ENCODE measurements at places on chromosomes 2 and 18. TPM values are rescaled to one million over a fixed set of nuclear protein-coding genes. Genes with fewer than 3 reads are reported as not detected.

GRCh38 chr18:80022613-80023012 is 11.6 kb upstream of the RBFA start:
- DNase-seq = no peak

DNA sequence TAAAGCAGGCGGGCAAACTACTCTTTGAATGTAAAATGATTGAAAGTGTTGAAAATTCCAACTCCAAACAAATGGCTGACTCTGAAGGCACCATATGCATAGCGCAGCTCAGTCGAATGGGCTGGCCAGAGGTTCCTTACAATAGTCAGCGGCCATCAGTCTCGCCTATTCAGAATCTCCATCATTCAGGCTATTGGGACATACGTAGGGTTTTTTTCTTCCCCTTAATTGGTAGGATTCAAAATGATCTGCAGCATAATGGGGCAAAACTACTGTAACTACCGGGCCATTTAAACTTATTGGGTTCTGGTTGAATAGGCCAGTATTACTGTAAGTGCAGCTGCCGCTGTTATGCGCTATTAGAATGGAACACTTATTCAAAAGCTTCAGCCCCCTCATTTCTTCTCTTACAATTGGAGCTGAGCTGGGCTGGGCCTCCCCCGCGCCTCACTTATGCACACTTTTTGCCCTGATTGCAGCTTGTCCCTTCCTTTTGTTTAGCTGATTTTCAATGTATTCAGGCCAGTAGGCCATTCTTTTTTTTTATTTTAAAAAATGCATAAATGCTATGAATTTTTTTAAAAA is 40.4 kb downstream of the SLC9A4 start:
- DNase-seq = peak; percentile 26

- DNase-seq = no peak
Measured at GRCh38 chr2:28228434-28228995, 164.1 kb upstream of the FOSL2 start.

GRCh38 chr2:222635295-222635694 is 20.6 kb downstream of the FARSB start:
- DNase-seq = no peak

DNA sequence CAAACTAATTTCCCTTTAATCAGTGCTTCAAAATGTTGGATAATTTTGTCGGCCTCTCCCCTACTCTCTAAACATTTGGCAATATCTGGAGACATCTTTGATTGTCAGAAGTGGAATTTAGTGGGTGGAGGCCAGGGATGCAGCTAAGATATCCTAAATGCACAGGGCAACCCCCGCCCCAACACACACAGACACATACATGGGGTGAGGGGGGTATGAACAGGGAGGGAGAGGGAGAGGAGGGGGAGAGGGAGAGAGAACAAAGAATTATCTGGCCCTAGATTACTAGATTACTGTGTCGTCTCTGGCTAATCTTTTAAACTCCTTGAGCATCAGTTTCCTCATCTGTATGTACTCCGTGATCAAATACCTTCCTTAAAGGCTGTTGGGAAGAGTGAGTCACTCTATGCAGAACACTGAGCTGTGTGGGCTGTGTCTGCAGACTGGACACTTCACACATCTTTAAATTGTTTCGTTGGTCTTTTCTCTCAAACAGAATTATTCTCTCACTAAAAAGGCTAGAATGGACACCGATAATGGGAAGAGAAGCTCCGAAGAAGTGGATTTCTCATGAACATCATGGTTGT is 2.9 kb downstream of the RNF149 start:
- peak; percentile 48 for DNase-seq

DNA sequence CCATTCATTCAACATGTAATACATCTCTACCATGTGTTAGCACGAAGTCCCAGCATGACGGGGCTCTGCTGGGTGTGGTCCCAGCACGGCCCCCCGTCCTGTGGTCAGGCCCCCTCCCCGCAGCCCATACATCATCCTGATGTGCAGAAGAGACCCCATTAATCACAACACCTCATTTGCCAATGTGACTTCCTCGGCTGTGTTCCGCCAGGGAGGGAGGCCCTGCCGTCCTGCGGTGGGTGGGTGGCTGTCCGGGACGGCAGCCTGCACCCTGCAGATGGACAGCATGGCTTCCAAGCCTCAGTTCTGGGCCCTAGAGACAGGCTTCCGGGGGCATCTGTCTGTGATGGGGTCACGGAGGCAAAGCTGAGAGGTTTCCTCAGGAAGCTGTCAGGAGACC is 254.0 kb downstream of the CYP26B1 start:
- no peak for DNase-seq

GRCh38 chr2:26033270-26033817 is 540 bp upstream of the RAB10 start:
- peak; percentile 84 for DNase-seq

DNA sequence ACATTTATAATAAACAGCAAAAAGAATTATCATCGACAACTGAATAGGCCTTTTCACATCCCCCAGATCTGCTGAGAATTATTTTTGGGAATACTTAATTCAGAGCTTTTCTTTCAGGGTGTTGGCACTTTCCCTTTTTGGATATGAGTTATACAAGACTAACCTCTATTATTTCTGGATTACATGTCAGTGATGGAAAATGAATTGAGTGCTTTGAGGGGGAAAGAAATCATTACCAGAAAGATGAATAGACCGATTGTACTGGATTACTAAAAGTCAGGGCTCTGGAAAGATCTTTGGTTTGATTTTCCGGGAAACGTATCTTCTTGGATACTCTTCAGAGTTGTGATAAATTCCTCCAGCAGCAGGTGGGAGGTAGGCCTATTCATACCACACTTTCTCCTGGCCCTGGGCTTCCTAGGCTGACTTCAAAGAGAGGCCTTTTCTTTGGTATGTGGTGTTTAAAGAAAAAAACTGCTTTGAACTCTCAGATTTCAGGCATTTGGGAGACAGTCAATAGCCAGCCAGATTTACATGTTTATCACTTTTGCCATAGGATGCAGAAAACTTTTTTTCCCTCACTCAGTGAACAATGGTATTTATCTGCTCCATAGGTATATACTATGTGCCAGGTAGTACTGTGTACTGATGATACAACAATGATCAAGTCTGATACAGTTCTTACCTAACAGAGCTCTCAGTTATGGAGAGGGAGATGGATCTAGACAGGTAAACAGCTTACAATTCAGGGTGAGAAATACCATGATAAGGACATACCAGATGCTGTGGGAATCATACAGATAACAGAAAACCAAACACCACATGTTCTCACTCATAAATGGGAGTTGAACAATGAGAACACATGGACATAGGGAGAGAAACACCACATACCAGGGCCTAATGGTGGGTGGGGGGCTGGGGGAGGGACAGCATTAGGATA is 63.3 kb upstream of the ACTR3 start:
- no peak for DNase-seq

- DNase-seq = peak; percentile 67
Measured at GRCh38 chr2:238462782-238463396, 36.2 kb downstream of the ASB1 start.

Gene SCN3A
- total RNA-seq = not detected

Gene SP140
- total RNA-seq = 0.34 TPM

Gene MEIS1
- 3.3 TPM for total RNA-seq

Gene MBP
- total RNA-seq = 1.0 TPM

Gene EHBP1
- 39.6 TPM for total RNA-seq

Gene VAPA
- total RNA-seq = 246 TPM

Gene CHAC2
- 20.1 TPM for total RNA-seq

Gene GAD1
- total RNA-seq = 0.29 TPM

Gene INPP5D
- total RNA-seq = 2.6 TPM

Measured in LHCN-M2 (cell line).